CD4-positive, CD25-positive, alpha-beta regulatory T cell (primary cell): ENCODE measurements at places on chromosomes 6 and 20. TPM values are rescaled to one million over a fixed set of nuclear protein-coding genes. Genes with fewer than 3 reads are reported as not detected.
A peak's percentile ranks its signal among the peaks of the same experiment; 100 is the strongest.

Gene LCA5
- total RNA-seq, result 0.30 TPM

Gene NFYA
- 37.9 TPM for total RNA-seq

Gene FKBP1C
- total RNA-seq, result 1.2 TPM

Gene DBNDD2
- 15.1 TPM for total RNA-seq

Gene HLA-F
- total RNA-seq, result 1,143 TPM

Gene LAMA5
- total RNA-seq, result 0.91 TPM

GRCh38 chr6:130944486-130944885 lies 117.3 kb downstream of the SMLR1 start:
- no peak for DNase-seq

- DNase-seq, result no peak
These were observed 541.7 kb upstream of the FLRT3 start for GRCh38 chr20:14879020-14879697.

DNA sequence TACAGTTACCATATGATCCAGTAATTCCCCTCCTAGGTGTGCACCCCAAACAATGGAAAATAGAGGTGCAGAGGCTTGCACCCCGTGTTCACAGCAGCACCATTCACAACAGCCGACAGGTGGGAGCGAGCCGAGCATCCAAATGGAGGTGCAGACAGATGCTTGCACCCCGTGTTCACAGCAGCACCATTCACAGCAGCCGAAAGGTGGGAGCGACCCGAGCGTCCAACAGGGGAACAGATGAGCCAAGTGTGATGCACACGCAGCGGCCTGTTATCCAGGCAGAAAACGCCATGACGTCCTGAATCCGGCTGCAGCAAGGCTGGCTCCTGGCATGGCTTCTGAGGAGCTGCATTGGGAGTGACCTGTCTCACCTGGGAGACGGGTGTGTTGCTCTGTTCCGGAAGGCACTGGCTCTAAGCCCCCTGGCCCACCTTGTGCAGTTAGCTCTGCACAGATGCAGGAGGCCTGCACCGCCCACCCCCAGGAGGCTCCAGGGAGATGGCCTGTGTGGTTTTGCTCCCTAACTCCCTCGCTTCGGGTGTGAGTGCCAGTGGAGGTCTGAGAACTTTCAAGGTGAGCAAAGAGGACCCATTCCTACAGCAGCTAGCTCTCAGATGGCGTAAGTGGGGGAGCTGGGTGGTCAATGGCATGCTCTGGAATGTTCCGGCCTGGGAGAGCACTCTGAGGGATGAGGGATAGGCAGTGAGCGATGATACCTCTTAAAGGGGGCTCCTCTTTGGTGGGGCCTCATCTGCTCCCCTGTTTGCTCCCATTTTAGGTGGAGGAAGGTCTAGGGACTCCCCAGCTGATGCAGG lies 47.8 kb upstream of the FRMD1 start:
- no peak for DNase-seq

GRCh38 chr20:4413314-4414049 lies 308.2 kb upstream of the PRND start:
- DNase-seq, result no peak

GRCh38 chr6:42239736-42240375 lies 22.2 kb upstream of the MRPS10 start:
- no peak for DNase-seq

DNA sequence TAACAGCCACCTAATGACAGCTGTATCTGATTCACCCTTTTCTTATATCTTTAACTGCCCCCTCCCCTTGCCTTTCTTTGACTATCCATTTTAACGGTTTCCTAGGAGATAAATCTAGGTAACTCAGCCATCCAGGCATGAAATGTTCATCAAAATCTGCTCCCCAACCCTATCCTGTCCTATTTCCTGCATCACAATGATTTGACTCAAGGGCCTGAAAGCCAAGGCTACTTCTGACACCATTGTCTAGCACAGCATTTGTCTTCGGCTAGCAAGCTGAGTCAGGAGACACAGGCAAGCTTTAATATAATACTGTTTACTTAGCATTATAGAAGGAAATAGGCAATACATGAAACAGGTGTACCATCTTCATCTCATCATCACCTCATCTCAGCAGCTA lies 31.6 kb upstream of the MANEA start:
- no peak for DNase-seq

- DNase-seq, result peak; percentile 100
These were observed at the start of gene SPAG4 for GRCh38 chr20:35615667-35616464. SPAG4 (plus strand) TSS chr20:35615829; CDS start chr20:35616004, 175 bp downstream.

- DNase-seq, result no peak
These were observed 74.7 kb downstream of the SESN1 start for GRCh38 chr6:109019911-109020310.

DNA sequence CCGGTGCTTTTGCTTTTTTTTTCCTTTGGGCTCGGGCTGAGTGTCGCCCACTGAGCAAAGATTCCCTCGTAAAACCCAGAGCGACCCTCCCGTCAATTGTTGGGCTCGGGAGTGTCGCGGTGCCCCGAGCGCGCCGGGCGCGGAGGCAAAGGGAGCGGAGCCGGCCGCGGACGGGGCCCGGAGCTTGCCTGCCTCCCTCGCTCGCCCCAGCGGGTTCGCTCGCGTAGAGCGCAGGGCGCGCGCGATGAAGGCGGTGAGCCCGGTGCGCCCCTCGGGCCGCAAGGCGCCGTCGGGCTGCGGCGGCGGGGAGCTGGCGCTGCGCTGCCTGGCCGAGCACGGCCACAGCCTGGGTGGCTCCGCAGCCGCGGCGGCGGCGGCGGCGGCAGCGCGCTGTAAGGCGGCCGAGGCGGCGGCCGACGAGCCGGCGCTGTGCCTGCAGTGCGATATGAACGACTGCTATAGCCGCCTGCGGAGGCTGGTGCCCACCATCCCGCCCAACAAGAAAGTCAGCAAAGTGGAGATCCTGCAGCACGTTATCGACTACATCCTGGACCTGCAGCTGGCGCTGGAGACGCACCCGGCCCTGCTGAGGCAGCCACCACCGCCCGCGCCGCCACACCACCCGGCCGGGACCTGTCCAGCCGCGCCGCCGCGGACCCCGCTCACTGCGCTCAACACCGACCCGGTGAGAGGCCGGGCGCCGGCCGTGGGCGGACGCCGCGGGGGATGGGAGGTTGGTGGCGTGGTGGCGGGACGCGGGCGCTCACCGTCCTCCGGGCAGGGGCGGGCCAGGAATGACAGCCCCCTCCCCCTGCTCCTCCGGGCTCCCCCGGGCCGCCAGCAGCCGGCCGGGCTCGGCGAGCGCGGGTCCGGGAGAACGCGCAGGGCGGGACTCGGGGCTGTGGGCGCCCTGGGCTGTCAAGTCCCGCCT lies 606 bp downstream of the ID4 start:
- no peak for DNase-seq
